Ascending aorta (tissue), 2 donors: ENCODE measurements at places on chromosomes 4 and X.

GRCh38 chrX:76184276-76184675, 11.4 kb downstream of the PBDC1 start:
- H3K4me3 ChIP-seq = no peak overlapping the region
- DNase-seq = no peak
- no peaks in the 10 kb centered on the region for H3K27me3 ChIP-seq

DNA sequence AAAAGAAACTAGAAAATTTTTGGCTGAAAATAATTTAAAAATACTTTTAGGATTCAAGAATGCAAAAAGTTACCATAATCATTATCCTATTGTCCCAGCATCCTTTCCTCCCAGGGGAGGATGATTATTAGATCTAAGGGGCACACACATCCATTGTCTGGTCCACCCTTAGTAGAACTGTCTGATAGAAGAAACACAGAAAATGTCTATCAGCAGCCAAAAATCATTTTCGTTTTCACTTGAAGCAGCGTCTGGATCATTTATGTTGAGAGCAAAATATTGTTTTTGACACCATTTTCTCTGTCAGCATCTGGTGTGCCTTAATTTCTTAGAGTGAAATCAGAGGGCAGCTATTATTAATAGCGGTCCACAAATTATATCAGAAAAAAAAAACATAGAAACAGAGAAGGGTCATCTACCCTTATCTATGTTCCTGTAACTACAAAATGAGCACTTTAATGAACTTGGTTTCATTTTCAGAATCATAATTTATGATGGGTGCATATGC, 446.3 kb downstream of the TRAM1L1 start:
- no peak overlapping the region for H3K4me3 ChIP-seq
- no peaks in the 10 kb centered on the region for H3K36me3 ChIP-seq
- H3K4me1 ChIP-seq = no peaks in the 10 kb centered on the region

- DNase-seq = no peak
- no peaks in the 10 kb centered on the region for H3K27me3 ChIP-seq
- H3K36me3 ChIP-seq = no peaks in the 10 kb centered on the region
These were observed 243.6 kb upstream of the CTSO start for GRCh38 chr4:156197216-156197615.

- H3K27me3 ChIP-seq = no peaks in the 10 kb centered on the region
- H3K4me3 ChIP-seq = no peak overlapping the region
- no peak overlapping the region for H3K27ac ChIP-seq
- H3K4me1 ChIP-seq = no peaks in the 10 kb centered on the region
- no peaks in the 10 kb centered on the region for H3K36me3 ChIP-seq
- no peak for DNase-seq
These were observed 37.2 kb upstream of the GRID2 start for GRCh38 chr4:92266521-92266920.

GRCh38 chrX:9700555-9700954, 65.1 kb downstream of the GPR143 start:
- no peak overlapping the region for H3K27ac ChIP-seq
- no peaks in the 10 kb centered on the region for H3K27me3 ChIP-seq
- peaks cover 22% of the 10 kb centered on the region for H3K36me3 ChIP-seq
- no peaks in the 10 kb centered on the region for H3K4me1 ChIP-seq
- no peak for DNase-seq

DNA sequence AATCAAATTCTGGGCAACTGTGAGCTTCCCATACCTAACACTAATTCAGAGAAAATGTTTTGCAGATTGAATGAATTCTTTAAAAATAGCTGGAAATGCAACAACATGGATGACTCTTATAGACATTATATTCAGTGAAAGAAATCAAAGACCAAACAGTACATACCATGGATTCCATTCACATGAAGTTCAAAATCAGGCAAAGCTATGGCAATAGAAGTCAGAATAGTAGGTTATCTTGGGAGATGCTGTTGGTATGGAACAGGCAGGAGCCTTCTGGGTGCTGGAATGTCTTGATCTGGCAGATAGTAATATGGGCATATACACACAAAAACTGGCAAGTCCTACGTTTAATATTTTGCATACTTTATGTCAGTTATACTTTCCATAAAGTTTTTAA, 25.5 kb upstream of the CBLL2 start:
- no peaks in the 10 kb centered on the region for H3K36me3 ChIP-seq
- no peak overlapping the region for H3K27ac ChIP-seq
- no peaks in the 10 kb centered on the region for H3K4me1 ChIP-seq
- no peaks in the 10 kb centered on the region for H3K27me3 ChIP-seq

DNA sequence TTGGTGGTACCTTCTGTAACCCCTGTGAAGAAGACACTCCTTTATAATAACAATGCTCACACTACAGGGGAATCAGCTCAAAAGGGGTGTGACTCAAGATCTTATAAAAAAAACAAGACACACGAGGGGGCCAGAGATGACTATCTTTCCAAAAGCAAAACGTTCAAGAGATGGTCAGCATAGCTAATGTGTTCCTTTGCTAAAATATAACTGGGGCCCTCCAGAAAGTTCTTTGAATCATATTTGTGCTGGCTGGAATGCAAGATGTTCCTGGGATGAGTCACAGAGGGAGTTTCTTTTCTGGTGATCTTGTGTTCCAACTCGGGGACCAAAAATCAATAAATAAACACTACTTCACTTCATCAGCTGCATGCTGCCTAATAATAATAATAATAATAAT, 46.5 kb downstream of the RAI2 start:
- no peaks in the 10 kb centered on the region for H3K4me1 ChIP-seq
- no peak for DNase-seq
- no peak overlapping the region for H3K4me3 ChIP-seq
- no peak overlapping the region for H3K27ac ChIP-seq
- H3K36me3 ChIP-seq = no peaks in the 10 kb centered on the region

- DNase-seq = no peak
- H3K27ac ChIP-seq = no peak overlapping the region
- H3K27me3 ChIP-seq = no peaks in the 10 kb centered on the region
- no peaks in the 10 kb centered on the region for H3K36me3 ChIP-seq
- H3K4me1 ChIP-seq = no peaks in the 10 kb centered on the region
- no peak overlapping the region for H3K4me3 ChIP-seq
These were observed 60.9 kb downstream of the C4orf46 start for GRCh38 chr4:158610790-158611189.

DNA sequence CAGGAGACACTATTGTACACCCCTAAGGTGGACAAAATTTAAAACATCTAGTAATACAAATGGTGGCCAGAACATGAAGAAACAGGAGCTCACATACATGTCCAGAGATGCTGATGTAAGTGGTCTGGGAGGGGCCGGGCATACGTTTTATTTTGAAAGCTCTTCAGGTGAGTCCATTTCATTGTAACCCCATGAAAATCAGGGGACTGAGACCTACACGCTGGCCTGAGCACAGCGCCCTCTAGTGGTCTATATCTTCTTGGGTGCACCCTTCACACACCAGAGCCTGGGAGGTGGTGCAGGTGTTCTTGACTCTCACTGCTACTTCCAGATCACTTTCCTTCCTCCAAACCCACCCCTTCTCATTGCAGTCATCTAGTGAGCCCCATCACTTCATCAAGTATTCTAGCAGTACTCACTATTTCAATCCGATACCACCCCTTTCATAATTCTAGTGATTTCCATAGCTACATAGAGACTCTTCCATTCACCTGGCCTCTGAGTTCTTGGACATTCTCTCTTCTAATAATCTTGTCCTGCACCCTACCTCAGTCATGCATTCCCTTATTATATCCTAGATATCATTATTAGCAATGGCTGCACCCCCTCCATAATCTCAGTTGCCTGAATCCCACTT, 4.3 kb upstream of the TLR6 start:
- no peaks in the 10 kb centered on the region for H3K27me3 ChIP-seq
- H3K36me3 ChIP-seq = no peaks in the 10 kb centered on the region
- H3K27ac ChIP-seq = no peak overlapping the region
- no peak overlapping the region for H3K4me3 ChIP-seq
- no peaks in the 10 kb centered on the region for H3K4me1 ChIP-seq

DNA sequence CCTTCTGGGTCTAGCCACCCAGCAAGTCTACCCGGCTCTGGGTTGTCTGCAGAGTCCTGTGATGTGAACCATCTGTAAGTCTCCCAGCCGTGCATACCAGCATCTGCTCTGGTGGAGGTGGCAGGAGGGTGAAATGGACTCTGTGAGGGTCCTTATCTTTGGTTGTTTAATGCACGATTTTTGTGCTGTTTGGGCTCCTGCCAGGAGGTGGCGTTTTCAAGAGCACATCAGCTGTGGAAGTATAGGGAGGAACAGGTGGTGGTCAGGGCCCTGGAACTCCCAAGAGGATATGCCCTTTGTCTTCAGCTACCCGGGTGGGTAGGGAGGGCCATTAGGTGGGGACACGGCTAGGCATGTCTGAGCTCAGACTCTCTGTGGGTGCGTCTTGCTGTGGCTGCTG, 66.5 kb upstream of the ZFP42 start:
- no peak overlapping the region for H3K4me3 ChIP-seq
- no peaks in the 10 kb centered on the region for H3K4me1 ChIP-seq
- DNase-seq = no peak
- no peak overlapping the region for H3K27ac ChIP-seq

DNA sequence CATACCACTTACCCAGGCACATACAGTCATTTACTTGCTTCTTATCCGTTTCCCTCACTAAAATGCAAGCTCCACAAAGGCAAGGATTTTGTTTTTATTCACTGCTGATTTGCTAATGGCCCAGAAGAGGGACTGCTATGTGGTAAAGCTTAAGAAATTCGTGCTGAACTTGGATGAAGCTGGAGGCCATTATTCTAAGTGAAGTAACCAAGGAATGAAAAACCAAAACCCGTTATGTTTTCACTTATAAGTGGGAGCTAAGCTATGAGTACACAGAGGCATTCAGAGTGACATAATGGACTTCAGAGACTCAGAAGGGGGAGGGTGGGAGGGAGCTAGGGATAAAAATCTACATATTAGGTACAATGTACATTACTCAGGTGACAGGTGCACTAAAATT, 47.2 kb downstream of the RAB33B start:
- H3K4me1 ChIP-seq = no peaks in the 10 kb centered on the region
- H3K27me3 ChIP-seq = no peaks in the 10 kb centered on the region
- H3K36me3 ChIP-seq = peaks cover 5% of the 10 kb centered on the region
- H3K4me3 ChIP-seq = no peak overlapping the region
- DNase-seq = no peak
- no peak overlapping the region for H3K27ac ChIP-seq

GRCh38 chrX:7706032-7706431, 136.9 kb upstream of the VCX start:
- no peak for DNase-seq
- no peak overlapping the region for H3K27ac ChIP-seq
- H3K4me3 ChIP-seq = no peak overlapping the region
- no peaks in the 10 kb centered on the region for H3K36me3 ChIP-seq
- H3K4me1 ChIP-seq = no peaks in the 10 kb centered on the region

GRCh38 chrX:38379088-38379487, 26.7 kb downstream of the OTC start:
- no peak overlapping the region for H3K27ac ChIP-seq
- H3K27me3 ChIP-seq = no peaks in the 10 kb centered on the region
- H3K36me3 ChIP-seq = no peaks in the 10 kb centered on the region
- no peak for DNase-seq
- H3K4me1 ChIP-seq = no peaks in the 10 kb centered on the region

GRCh38 chr4:46503739-46504138, 113.8 kb upstream of the GABRA2 start:
- H3K4me1 ChIP-seq = no peaks in the 10 kb centered on the region
- H3K36me3 ChIP-seq = no peaks in the 10 kb centered on the region
- H3K4me3 ChIP-seq = no peak overlapping the region
- DNase-seq = no peak

DNA sequence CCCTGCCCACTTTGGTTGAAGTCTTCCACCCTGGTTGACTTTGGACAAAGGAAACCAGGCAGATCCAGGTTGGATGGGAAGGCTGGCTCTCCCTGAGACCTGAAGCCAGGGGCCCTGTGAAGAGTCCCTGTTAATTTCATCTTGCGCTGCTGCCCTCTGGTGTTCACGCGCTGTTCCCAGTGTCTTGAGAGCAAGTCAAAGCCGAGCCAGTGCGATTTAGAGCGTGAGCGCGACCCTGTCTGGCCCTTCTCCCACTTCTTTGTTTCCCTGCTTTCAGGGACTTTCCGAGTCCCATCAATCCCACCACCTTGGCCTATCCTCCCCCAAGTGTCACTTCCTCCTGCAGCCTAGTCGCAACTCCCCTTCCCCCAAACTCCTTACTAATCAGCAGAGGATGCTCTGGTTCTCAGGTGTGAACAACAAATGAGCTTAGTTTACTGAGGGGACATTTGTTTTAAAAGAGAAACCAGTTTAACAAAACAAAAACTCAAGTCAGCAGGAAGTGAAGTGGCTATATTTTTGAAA, 25.8 kb upstream of the CHRNA9 start:
- H3K36me3 ChIP-seq = no peaks in the 10 kb centered on the region
- no peaks in the 10 kb centered on the region for H3K27me3 ChIP-seq
- H3K27ac ChIP-seq = no peak overlapping the region

DNA sequence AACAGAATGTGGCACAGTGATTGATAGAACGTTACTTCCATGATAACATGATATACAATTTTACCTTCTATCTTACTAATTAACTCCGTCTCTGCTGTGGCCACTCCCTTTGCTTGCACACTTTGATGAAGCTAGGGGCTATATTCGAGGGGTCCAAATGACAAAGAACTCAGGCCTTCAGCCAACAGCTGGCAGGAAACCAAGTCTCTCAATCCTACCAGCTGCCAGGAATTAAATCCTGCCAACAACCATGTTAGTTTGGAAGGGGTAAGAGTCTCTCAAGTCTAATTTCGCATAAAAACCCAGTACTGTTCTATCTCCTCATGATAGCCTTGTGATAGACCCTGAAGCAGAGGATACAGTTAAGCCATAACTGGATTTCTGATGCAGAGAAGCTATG, 1122.9 kb upstream of the PCDH10 start:
- no peaks in the 10 kb centered on the region for H3K27me3 ChIP-seq
- H3K4me3 ChIP-seq = no peak overlapping the region
- H3K27ac ChIP-seq = no peak overlapping the region
- H3K4me1 ChIP-seq = no peaks in the 10 kb centered on the region
- DNase-seq = no peak

GRCh38 chrX:72060921-72061490, 70.7 kb downstream of the RTL5 start:
- H3K27me3 ChIP-seq = no peaks in the 10 kb centered on the region
- no peak for DNase-seq
- H3K4me1 ChIP-seq = peaks cover 5% of the 10 kb centered on the region
- no peaks in the 10 kb centered on the region for H3K36me3 ChIP-seq
- H3K4me3 ChIP-seq = no peak overlapping the region

DNA sequence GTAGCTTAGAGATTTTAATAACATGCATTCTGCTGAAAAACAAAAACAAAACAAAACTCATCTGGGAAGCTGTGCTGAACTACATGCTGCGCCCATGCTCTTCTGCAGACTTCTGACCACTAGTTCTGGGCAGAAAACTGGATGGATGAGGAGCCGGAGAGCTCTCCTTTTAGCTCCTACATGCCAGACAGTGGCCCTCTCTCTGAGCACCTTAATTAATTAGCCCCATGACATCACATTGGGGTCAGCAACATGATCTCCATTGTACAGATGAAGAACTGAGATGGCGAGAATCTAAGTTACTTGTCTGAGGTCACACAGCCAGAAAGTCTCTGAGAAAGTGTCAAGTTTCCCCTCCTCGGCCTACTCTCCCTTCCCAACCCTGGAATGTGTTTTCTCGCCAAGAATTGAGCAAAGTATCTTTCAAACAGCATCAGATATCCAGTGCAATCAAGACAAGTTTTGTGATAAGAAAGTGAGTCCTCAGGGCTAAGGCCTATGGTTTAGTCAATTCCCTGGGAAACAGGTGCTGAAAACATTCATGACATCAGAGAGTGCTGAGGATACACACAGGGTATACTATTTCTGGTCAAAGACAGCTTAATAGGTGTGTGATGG, 21.6 kb downstream of the SCD5 start:
- H3K36me3 ChIP-seq = no peaks in the 10 kb centered on the region
- H3K27ac ChIP-seq = no peak overlapping the region
- no peaks in the 10 kb centered on the region for H3K27me3 ChIP-seq
- no peak overlapping the region for H3K4me3 ChIP-seq
- no peak for DNase-seq
